Hematopoietic multipotent progenitor cell treated with erythropoietin and hydrocortisone succinate and interleukin-3 and kit ligand, for 15 days (in vitro differentiated cells): ENCODE measurements at places on chromosomes 3 and 15.

DNA sequence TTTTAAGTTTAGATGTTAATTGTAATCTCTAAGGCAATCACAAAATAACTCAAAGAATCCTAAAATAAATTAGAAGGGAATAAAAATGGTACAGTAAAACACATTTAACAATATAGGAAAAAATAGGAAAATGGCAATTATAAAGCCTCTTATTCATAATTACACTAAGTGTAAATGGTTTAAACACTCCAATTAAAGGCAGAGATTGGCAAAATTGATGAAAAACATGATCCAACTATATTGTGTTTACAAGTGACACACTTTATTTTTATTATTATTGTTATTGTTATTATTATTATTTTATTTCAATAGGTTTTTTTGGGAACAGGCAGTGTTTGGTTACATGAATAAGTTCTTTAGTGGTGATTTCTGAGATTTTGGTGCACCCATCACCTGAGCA, 48.7 kb upstream of the DYNC1LI1 start:
- DNase-seq, result no peak

GRCh38 chr3:44159696-44160300, 81.9 kb upstream of the TOPAZ1 start:
- DNase-seq, result no peak

DNA sequence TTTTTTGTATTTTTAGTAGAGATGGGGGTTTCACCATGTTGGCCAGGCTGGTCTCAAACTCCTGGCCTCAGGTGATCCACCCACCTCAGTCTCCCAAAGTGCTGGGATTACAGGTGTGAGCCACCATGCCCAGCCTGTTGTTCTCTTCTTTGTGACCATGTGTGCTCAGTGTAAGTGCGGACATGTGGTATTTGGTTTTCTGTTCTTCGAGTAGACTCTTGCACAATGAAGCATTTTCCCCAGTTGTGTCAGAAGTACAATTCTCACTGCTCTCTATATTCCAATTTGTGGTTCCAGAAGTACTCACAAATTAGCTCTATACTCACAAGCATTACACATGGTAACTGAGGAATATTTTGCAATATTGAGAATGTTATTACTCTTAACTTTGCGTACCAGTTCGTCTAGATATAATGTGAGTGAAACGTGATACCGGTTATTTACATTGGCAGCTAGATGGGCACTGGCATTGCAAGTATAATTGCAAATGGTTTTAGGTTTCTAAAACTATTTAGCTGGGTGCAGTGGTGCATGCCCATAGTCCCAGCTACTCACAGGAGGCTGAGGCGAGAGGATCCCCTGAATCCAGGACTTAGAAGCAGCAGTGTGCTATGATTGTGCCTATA, 34.2 kb upstream of the MTMR14 start:
- no peak for DNase-seq

DNA sequence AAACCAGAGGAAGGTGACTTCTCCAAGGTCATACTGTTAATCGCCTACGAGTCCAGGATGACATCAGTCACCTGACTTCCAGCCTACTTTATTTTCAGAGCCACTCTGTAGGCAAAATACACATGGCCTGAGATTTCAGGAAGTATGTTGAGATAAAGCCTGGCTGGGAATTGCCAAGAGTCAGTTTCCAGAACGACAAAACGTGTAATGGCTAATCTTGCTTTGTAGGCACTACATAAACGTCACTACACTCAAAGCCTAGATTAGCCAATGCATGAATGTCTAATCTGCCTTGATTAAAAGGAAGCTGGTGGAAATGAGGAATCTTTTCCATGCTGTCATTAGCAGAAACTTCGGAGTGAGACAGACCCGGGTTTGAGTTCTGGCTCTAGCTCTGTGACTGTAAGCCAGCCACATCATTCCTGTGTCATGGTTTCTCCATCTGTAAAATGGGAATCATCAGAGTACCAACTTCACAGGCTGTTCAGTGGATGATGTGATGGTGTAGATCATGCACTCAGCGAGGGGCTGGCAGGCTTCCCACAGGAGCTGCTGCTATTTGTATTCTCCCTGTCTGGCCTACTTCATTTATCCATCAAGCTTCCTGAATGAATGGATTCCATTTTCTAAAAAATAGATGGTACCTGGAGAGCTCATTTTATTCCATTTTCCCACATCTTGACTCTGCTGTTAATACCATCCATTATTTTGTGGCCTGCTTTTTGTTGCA, 241.9 kb downstream of the XXYLT1 start:
- no peak for DNase-seq
